Inflammatory macrophage (primary cell): ENCODE measurements at places on chromosomes 2 and 18.

DNA sequence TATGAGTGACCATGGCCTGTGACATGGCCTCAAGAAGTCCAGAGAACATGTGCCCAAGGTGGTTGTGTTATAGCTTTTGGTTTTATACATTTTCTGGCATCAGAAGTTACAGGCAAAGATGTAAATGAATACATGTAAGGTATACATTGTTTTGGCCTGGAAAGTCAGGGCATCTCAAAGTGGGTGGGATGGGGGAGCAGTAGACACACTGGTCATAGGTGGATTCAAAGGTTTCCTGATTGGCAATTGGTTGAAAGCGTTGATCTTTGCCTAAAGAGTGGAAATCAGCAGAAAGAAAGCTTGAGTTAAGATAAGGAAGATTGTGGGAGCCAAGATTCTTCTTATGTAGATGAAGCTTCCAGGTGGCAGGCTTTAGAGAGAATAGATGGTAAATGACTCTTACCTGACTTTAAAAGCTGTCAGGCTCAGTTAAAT, 62.1 kb upstream of the DYNAP start:
- DNase-seq, result no peak

GRCh38 chr18:34494359-34494696, 215.8 kb upstream of the DTNA start:
- no peak for DNase-seq

GRCh38 chr2:207960090-207960489, 65.2 kb downstream of the PLEKHM3 start:
- no peak for DNase-seq

- DNase-seq, result no peak
These were observed 78.0 kb upstream of the CTLA4 start for GRCh38 chr2:203789618-203790017.

DNA sequence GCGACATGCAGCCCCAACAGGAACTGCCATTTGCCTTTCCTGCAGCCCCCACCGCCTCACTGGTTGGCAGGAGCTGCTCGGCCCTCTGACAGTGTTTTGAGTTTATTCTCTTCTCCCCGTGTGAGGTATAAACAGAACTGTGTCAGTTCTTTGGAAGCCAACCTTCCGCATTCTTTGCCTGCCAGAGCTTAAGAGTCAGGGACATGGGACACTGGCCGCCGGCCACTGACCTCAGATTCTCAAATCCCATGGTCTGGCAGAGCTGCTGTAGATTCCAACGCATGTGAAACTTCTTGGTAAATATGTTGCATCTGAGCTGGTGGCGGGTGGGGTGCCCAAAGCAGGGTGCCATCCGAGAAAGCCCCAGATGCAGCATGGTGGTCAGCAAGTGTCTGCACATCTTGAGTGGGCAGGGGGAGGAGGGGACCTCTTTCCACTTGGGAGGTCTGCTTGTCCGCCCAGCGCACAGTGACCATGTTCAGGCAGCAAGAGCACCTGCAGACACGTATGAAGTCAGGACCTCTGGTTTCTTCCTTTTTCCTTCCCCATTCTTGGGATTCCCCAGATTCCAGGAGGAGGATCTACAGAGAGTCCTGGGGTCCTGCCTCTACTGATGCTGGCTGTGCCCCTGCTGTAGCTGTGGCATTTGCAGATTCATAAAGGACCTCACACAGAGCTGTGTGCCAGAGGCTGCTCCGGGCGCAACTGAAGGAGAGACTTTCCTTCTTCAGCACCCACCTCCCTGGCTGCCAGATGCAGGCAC, 23.8 kb downstream of the ASB18 start:
- no peak for DNase-seq

DNA sequence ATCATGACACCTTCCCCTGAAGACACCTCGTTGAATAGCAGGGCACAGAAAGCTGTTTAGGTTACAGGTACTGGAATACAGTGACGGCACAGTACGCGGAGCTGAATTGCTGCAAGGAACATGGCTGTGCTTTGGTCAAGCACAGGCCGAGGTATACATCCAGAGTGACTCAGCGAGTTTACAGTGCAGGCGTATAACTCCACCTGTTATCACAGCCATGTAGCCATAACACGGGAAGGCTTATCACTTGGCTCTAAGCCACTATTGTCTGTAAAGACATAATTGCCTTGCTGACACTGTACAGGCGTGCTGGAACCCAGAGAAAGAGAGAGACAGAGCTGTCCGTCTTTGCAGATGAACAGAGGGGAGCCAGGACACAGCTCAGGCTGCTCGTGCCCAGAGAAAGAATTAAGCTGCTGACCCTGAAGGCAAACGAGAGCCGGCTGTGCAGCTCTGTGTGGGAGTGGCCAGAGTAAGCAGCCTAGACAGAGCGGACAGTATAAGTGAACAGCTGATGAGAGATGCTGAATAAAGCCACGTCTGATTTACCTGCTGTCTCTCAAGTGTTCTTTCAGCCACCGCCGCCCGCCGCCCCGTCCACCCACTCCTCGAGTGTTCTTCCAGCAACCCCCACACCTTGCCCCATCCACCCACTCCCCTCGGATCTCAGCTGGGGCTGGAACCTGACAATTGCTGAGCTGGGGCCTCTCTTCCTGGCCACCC, 87.3 kb upstream of the PPP1CB start:
- DNase-seq, result no peak

- no peak for DNase-seq
These were observed 372.7 kb upstream of the KYNU start for GRCh38 chr2:142504754-142505153.

- DNase-seq, result no peak
These were observed 5.9 kb downstream of the VAPA start for GRCh38 chr18:9919564-9920232.

DNA sequence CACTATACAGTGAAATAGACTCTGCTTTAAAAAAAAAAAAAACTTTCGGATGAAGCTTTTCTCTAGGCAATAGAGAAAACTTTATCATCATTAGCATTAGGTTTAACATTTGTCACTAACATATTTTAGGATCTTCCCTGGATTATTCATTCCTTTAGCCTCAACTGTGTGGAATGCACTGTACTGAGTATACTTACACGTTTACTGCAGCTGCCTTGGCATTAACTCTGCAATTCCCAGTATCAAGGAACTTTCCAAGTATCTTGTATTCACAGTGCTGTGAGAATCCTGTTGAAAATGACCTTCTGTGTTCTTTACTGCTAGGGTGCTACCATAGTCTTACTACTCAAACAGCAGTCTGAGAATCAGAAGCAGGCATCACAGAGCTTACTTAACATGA, 328.2 kb upstream of the COL3A1 start:
- DNase-seq, result no peak

- DNase-seq, result no peak
These were observed 2.6 kb downstream of the ZNF521 start for GRCh38 chr18:25349131-25349925.

GRCh38 chr18:604771-605170, 8.0 kb downstream of the CLUL1 start:
- DNase-seq, result no peak

DNA sequence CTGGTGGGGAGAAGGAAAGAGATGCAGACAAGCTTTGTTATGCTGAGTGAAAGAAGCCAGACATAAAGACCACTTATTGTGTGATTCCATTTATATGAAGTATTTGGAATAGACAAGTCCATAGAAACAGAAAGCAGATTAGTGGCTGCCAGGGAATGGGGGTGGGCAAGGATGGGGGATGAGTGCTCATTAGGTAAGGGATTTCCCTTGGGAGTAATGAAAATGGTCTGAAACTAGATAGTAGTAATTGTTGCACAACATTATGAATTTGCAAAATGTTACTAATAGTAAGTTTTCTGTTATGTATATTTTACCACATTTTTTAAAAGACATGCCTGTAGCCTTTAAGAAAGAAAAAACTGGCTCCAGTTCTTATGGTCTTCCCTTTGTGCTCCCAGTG, 154.9 kb downstream of the LNPK start:
- DNase-seq, result no peak
